HepG2 (cell line): ENCODE measurements at places on chromosomes 5 and 9. TPM values are rescaled to one million over a fixed set of nuclear protein-coding genes. Genes with fewer than 3 reads are reported as not detected.

DNA sequence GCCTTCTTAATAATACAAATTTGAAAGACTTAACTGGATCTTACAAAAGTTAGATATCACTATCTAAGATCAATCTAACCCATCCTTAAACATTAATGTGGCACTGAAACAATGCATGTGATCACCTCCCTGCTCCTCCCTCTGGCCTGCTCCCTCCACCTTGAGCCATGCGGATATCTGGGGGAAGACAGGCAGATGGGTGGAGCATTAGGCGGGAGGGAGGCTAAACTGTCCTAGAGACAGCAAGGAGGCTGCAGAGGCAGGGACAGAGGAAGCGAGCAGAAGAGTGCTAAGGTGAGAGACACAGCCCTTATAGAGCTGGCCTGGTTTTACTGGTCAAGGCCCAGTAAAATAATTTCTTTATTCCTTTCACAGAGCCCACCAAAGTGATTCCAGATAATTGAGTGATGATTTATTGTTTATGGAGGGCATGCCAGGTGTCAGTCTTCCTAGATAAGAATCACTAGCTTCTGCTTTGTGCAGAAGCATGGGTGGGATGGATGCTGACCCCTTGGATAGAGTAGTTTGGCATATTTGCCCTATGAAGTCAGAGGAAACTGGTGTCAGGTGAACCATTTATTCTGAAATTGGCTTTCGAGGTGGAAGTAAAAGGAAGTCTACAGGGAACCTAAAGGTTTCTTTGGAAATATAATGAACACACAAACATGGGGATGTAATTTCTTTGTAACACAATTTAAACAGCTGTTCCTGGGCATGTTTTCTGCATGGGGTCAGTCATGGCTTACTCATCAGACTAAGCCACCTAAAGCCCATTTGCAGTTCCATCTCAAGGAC is 188.3 kb downstream of the GNAQ start:
- no peak for DNase-seq

DNA sequence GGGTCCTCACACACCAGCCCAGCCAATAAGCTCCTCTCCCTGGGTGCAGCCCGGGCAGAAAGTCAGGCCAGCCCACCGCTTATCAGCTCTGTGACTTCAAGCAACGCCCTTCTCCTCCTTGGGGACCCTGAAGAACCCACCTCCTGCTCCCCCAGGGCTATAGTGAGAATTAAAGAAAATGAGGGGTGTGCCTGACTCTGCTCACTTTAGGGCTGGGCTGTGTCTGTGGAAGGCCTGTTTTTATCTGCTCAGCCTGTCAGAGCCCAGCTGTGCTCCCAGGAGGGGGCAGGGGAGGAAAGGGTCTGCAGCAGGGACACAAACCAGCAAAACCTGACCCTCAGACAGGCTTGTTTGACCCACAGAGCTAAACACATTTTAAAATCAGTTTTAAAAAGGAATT is 3.9 kb downstream of the GPRIN1 start:
- no peak for DNase-seq

Gene CA9
- total RNA-seq: 0.13 TPM in 1 of 2 replicates, not detected in the other

- DNase-seq: no peak
Observed at GRCh38 chr5:87949676-87950631, 318.7 kb downstream of the TMEM161B start.

DNA sequence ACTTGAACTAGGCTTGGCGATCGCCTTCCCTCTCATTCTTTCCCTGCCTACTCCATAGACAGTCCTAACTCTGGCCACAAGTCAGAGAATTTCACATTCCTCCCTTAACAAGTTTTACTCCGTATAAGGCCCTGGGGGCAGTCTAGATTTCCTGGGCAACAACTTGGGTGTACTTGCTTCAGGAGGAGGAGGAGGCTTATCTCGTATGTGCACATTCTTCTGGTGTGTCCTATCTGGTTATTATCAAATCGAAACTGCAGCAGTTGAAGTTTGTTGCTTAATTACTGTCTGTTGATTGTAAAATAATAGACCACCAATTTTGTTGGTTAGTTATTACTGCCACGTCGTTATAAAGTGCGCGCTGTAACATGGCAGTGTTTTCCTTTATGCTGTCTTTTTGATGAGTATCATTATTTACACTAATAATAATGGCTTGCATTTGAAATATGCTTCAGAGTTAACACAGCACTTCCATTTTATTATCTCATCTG is 42.0 kb downstream of the PIP5K1B start:
- DNase-seq: no peak

DNA sequence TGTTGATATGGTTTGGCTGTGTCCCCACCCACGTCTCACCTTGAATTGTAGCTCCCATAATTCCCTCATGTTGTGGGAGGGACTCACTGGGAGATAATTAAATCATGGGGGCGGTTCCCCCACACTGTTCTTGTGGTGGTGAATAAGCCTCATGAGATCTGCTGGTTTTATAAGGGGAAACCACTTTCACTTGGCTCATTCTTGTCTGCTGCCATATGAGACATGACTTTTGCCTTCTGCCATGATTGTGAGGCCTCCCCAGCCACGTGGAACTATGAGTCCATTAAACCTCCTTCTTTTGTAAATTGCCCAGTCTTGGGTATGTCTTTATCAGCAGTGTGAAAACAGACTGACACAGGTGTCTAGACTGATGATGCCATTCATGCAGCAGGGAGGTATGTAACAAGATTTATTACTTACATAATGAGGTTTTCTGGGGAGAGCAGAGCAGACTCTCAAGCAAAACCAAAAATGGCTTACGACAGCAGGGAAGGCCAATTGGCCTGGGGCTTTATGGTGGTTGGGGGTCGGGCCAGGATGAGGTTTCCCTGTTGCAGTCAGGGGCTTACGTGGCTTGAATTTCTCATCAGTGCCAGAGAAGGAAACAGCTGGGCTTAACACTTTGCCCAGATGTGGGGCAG is 9.5 kb upstream of the COMMD10 start:
- no peak for DNase-seq

DNA sequence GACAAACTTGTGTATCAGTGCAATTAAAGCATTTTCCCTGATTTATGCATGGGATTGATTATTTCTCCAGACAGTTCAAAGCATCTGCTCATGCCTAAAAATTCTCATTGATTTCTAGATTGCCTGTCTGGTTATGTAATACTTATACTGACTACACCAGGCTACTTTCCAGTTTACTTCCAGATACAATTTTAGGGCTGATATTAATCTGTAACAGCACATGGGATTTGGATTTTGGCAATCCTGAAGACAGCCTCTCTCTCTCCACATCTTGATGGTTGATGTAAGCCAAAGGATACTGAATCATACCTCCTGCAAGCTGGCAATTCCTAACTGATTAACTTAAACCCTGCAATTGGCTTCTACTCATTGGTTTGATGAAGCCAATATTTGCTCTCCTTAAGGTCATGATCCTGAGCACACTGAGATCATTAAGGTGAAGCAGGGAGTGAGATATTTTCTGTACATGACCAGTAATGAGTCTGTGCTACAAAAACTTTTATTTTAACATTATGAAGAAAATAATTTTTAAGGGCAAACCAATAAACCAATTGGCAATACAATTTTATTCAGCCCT is 25.7 kb upstream of the FBXL7 start:
- no peak for DNase-seq

DNA sequence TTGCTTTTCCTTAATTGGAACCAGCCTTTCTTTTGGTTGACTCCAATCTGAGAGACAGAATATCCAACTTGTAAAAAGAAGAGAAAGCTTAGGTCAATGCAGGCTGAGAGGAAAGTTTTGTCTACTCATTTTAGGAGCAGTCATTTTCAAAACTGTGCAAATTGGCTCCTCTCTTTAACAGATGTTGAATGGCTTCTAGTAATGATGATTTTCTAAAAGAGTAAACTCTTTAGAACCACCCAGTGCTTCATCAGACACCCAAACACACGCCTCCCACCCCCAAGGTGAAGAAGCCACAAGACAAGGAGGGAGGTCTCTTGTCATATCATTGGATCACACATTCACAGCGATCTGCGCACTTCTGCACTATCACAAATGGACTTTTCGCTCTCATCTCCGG is 116.3 kb upstream of the KLF9 start:
- no peak for DNase-seq

GRCh38 chr9:114611516-114612271 is 603 bp downstream of the TMEM268 start:
- no peak for DNase-seq

Gene CDKN2B-AS1
- 0.64 and 0.77 TPM in 2 replicates for total RNA-seq

- DNase-seq: no peak
Observed at GRCh38 chr5:175319199-175319598, 124.8 kb downstream of the DRD1 start.

Gene CDKN2A
- total RNA-seq: 4.2 TPM in 2 replicates

DNA sequence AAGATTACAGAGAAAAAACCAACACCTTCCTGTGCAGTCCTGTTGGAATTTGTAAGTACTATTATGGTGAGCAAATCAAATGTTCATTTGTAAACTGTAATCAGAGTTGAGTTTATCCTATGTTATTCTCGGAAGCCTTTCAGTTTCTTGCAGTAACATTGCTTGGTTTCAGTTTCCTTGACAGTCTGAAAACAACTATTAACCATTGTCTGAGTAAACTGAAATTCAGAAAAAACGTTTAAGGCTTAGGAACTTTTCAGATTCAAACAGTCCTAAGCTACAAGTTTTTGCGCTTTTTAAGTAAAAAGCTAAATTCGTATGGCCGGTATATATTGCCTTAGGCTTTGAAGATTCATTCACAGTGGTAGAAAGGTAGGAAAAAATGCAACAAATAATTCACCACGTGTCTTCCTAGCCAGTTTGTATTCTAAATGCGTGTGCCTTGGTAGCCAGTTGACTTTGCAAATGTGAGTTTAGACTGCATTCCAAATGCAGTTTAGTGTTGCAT is 2.5 kb downstream of the GPBP1 start:
- no peak for DNase-seq

Gene GZMA
- not detected in 2 replicates for total RNA-seq
